A375 (cell line): ENCODE measurements at places on chromosomes 2 and 18. TPM values are rescaled to one million over a fixed set of nuclear protein-coding genes. Genes with fewer than 3 reads are reported as not detected.

Gene RBM44
- 0.16 and 0.53 TPM in 2 replicates for total RNA-seq

Gene IFT172
- 26.5 and 29.8 TPM in 2 replicates for total RNA-seq

Gene INPP1
- 4.3 and 6.6 TPM in 2 replicates for total RNA-seq

Gene VRK2
- total RNA-seq: 19.0 and 23.6 TPM in 2 replicates

Gene CPO
- not detected in 2 replicates for total RNA-seq

Gene PIKFYVE
- total RNA-seq: 16.6 and 17.1 TPM in 2 replicates

Gene RAMP1
- 96.5 and 109 TPM in 2 replicates for total RNA-seq

Gene FAM124B
- not detected in 2 replicates for total RNA-seq

Gene GAREM2
- 2.4 and 3.5 TPM in 2 replicates for total RNA-seq

Gene HIBCH
- total RNA-seq: 7.8 and 11.6 TPM in 2 replicates

Gene CDK5R2
- 0.03 TPM in 1 of 2 replicates, not detected in the other for total RNA-seq

Gene CCDC68
- total RNA-seq: not detected in 2 replicates

Gene METTL21A
- total RNA-seq: 13.5 and 16.7 TPM in 2 replicates

Gene ZFP36L2
- total RNA-seq: 8.1 and 10.3 TPM in 2 replicates

Gene CD302
- total RNA-seq: 3.8 and 3.9 TPM in 2 replicates

Gene FSHR
- total RNA-seq: not detected in 2 replicates

Gene GAD1
- 7.2 and 8.1 TPM in 2 replicates for total RNA-seq

Gene C2orf69
- total RNA-seq: 5.3 and 5.7 TPM in 2 replicates

Gene APCDD1
- not detected in 2 replicates for total RNA-seq

Gene ERFE
- total RNA-seq: 11.2 and 14.8 TPM in 2 replicates

Gene FAM110C
- 0.30 and 0.93 TPM in 2 replicates for total RNA-seq

Gene UGT1A6
- total RNA-seq: not detected in 2 replicates

Gene C2orf78
- not detected in 2 replicates for total RNA-seq

Gene TDRD15
- total RNA-seq: not detected in 2 replicates

Gene CYTIP
- total RNA-seq: not detected in 2 replicates

Gene LMAN1
- 80.3 and 83.0 TPM in 2 replicates for total RNA-seq

Gene STPG4
- 0.15 and 0.45 TPM in 2 replicates for total RNA-seq

Gene ST3GAL5
- total RNA-seq: 15.1 and 16.2 TPM in 2 replicates

Gene OSR1
- not detected in 2 replicates for total RNA-seq

Gene TUBA3E
- total RNA-seq: not detected in 2 replicates

Gene NYAP2
- not detected in 2 replicates for total RNA-seq

Gene MAPRE3
- 7.2 and 8.4 TPM in 2 replicates for total RNA-seq

Gene ARHGEF33
- total RNA-seq: not detected in 2 replicates

Gene SIGLEC15
- 0.29 and 0.34 TPM in 2 replicates for total RNA-seq

Gene FIGN
- 0.61 and 0.68 TPM in 2 replicates for total RNA-seq

Gene SCN1A
- total RNA-seq: not detected in 2 replicates

Gene LRP1B
- total RNA-seq: 1.3 and 2.2 TPM in 2 replicates

Gene BMP10
- total RNA-seq: not detected in 2 replicates

Gene CGREF1
- 19.0 and 23.2 TPM in 2 replicates for total RNA-seq

Gene RGPD4
- total RNA-seq: not detected in 2 replicates

Gene LYPD6B
- total RNA-seq: 1.2 TPM in 1 of 2 replicates, not detected in the other

Gene SPP2
- not detected in 2 replicates for total RNA-seq

Gene MXD1
- 6.3 and 8.0 TPM in 2 replicates for total RNA-seq

Gene NPPC
- total RNA-seq: 0.50 and 2.9 TPM in 2 replicates

Gene HOXD13
- total RNA-seq: 5.3 and 7.1 TPM in 2 replicates

Gene RAPH1
- total RNA-seq: 37.3 and 52.6 TPM in 2 replicates

Gene DHRS9
- total RNA-seq: not detected in 2 replicates

Gene BMPR2
- 3.7 and 4.7 TPM in 2 replicates for total RNA-seq

Gene BOLL
- total RNA-seq: not detected in 2 replicates

Gene GREB1
- 0.53 and 1.5 TPM in 2 replicates for total RNA-seq
